Peyer's patch (tissue), 4 donors: ENCODE measurements at places on chromosomes 4 and X.

- DNase-seq = no peak
These were observed 11.5 kb downstream of the CLCN4 start for GRCh38 chrX:10168226-10168625.

DNA sequence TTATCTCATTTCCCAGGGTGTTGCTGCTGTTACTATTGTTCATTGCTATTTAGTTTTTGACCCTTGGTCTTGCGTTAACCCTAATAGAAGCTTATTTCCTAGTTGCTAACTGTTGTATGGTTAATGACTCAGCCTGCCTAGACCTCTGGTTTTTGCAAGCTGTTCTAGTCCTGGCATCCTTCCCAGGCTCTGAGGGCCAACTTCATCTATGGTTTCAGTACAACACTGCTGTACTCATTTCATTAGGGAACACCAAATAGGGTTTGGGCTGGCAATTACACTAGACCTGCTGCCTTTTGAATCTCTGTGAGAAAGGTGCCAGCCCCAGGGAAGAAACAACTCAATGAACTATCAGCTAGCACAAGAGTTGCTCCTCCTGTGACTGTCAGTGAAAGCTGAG is 59.6 kb downstream of the DCX start:
- no peak for DNase-seq

DNA sequence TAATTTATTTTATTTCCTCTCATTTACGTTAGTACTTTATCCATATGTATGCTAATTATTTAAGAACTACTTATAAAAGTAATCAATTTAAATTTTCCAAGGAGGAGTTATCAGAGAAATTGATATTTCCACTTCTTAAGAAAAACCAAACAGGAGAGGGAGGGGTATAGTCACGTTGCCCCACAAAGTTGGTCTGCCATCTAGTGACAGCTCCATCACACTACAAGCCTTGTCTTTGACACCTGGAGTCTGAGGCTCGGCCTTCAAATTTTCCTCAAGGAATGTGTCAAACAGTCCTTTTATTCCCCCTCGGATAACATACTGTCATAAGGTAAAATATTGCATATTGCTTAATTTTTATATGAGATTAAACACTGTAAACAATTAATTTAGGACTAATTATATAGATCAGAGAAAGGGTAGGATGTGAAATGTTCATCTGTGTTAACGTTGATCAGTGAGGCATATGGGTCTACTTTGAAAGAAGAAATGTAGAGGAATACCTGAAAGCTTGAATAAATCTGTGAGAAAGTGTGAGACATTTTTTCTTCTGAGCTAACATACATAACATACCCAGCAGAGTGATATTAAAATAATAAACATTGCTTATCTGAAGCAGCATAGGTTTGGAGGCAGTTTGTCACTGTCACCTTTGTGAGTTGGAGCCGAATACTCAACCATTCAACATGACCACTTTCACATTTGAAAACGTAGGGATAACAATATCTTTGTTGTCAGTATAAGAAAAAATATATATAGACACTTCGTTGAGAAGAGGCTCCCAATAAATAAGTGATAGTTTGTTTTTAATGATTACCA is 114.4 kb downstream of the GLRA3 start:
- no peak for DNase-seq

DNA sequence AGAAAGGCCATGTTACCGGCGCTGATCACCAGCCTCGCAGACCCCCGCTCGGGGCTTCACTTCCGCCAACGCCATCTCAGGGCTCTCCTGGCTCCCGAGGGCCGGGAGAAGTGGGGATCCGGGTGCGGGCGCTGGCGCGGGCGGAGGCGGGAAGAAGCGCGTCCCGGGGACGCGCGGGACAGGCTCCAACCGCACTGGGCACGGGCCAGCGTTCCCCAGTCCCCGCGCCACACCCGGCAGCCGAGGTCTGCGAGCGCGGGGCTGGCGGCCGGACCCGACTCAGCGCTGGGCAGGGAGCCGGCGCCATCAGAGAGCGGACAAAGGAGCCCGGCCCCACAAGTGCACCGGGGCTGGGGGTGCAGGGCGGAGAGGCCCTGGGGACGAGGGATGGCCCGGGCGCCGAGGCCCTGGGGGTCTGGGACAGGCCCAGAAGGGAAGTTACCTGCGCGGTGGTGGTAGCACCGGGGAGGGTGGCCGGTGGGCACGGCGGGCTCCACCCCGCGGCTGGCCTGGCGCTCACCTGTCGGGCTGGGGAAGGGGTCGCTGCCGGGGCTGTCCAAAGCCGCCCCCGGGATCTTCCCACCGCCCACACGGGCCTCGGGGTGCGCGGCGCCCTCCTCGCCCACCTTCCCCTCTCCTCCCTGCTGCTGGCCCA is 449 bp downstream of the CTPS2 start:
- no peak for DNase-seq

- DNase-seq = no peak
These were observed 29.3 kb downstream of the INTS12 start for GRCh38 chr4:105679186-105679585.

DNA sequence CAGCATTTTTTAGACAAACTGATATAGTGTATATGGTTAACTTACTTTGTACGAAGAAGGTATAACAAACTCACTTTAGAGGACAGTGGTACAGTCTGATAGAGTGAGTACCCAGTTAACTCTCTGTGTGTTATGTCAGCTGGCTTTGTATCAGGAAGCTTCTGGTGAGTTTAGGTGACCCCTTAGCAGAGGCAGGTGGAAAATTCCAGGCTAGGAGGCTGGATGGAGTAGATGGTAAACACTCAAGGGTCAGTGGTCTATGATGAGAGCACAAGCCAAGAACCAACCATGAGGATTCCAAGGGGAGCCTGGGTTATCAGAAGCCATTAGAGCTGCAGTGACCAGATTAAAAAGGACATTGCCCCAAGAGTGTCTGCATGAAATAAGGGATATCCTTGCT is 227.3 kb upstream of the CENPE start:
- no peak for DNase-seq

GRCh38 chr4:22508376-22508775 is 7.5 kb downstream of the ADGRA3 start:
- no peak for DNase-seq

DNA sequence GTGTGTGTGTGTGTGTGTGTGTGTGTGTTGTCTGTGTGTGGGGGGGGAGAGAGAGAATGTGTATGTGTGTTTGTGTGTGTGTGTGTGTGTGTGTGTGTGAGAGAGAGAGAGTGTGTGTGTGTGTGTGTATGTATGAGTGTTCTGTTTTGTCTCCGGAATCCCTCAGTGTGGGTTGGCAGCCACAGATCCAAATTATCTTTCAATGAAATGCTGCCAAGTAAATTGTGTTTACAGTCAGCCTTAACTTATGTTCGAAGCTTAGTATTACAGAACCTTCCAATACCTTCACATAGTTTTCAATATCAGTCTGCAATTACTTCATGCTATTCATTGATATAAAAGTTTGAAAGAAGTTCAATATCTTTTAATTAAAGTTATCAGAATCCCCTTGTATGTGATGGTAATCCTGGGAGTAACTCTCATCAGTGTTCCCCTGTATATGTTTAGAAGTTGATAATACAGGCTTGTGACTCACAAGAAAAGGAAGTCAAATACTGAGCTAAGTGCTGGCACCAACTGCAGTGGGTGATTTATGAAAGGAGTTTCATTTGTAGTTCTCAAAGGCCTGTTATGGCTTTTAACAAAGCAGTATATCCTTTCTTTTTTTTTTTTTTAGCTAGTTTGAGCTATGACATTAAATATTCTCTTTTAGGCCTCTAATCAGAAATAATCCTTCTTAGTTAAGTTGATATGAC is 51.6 kb upstream of the HTR2C start:
- DNase-seq = no peak

DNA sequence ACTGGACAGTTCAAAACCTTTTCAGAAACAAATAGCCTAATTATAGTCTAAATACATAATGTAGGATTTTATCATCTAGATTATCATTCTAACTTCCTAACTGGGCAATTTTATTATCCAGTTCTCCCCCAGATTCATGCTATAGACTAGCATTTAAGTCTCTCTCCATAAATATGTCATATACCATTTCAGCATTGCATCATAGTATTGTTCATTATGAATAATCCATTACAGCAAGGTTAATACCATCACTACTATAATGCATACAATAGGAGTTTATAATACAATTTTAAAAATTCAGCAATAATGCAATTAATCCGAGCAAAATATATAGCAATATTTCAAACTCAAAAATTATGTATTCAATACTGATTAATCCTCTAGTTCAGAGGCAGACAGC is 77.4 kb downstream of the PDGFC start:
- no peak for DNase-seq

GRCh38 chr4:105843941-105844340 is 51.3 kb upstream of the NPNT start:
- DNase-seq = no peak

DNA sequence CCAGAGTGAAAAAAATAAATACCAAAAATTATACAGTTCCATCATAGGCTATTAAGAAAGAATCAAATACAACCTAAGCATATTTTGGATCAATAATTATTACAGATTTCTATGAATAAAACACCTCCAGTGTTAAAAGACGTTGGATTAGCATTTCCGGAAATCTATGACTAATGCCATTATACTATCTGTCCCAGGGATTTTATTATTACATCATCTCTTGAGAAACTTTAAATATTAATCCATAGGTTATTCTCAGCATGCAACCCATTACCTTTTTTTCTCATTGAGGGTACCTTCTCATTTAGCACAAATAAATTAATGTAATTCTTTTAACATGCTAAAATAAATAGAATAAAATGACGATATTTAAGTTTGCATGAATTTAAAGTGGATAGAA is 44.6 kb downstream of the CXorf58 start:
- no peak for DNase-seq
